Stimulated activated CD4-positive, alpha-beta T cell treated with anti-CD3 and anti-CD28 coated beads, Interleukin-4, amount 100 ng/mL, for 24 hours (primary cell): ENCODE measurements at places on chromosomes 1 and 21.

DNA sequence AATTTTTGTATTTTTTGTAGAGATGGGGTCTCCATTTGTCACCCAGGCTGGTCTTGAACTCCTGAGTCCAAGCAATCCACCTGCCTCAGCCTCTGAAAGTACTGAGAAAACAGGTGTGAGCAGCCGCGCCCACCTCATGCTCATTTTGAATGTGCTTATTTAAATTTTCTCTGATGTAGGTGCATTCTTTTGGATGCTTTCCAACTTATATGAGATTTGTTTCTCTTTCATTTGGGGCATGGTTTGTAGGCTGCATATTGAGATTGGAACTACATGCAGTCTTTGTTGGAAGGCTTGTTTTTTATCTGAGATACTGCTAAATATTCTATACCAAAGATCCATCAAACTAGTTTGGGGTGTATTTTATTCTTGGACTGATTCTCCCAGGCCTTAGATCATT is 81.0 kb upstream of the IVNS1ABP start:
- no peak for DNase-seq

GRCh38 chr21:35682904-35683549 is 377.3 kb downstream of the SETD4 start:
- no peak for DNase-seq

- DNase-seq: no peak
Observed at GRCh38 chr1:188295157-188295556, 1466.4 kb downstream of the PLA2G4A start.

- no peak for DNase-seq
Observed at GRCh38 chr21:42222386-42222785, 3.4 kb downstream of the ABCG1 start.

DNA sequence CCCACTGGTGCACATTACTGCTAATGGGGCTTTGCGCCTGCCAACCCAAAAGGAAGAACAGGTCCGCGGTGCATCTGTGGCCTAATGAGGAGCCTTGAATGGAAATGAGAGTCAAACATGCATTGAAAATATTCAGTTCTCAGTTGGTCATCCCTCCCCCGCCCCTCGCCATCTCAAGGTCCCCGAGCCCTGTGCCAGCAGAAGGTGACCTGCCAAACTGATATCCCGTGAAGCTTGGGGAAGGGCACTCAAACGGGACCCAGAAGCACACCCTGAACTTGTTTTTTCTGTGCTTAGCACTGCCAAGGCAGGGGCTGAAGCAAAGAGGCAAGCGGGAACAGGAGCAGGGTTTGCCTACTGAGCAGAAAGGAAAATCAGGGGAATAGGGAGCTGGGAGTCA is 67.9 kb upstream of the ZNF648 start:
- no peak for DNase-seq

GRCh38 chr1:82899017-82899416 is 1098.3 kb downstream of the ADGRL2 start:
- no peak for DNase-seq

- no peak for DNase-seq
Observed at GRCh38 chr21:23475281-23476219, 2131.7 kb downstream of the MRPL39 start.

DNA sequence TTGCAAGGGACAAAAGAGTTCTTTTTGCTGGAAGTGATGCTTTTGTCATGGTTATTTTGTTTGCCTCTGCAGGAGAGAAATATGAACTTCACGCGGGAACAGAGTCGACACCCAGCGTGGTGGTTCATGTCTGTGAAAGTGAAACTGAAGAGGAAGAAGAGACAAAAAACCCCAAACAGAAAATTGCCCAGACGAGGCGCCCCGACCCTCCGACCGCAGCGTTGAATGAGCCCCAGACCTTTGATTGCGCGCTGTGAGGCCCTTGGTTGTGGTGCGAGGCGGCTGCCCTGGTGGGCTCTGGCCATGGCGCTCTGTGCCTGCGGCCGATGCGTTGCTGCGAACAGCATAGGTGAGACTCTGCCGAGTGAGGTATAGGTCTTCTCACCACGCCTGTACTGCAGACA is 20.9 kb upstream of the NCMAP start:
- peak; percentile 77 for DNase-seq

GRCh38 chr21:35340273-35340672 is 291.2 kb upstream of the RUNX1 start:
- no peak for DNase-seq

- no peak for DNase-seq
Observed at GRCh38 chr1:165678509-165678908, 19.9 kb downstream of the ALDH9A1 start.

DNA sequence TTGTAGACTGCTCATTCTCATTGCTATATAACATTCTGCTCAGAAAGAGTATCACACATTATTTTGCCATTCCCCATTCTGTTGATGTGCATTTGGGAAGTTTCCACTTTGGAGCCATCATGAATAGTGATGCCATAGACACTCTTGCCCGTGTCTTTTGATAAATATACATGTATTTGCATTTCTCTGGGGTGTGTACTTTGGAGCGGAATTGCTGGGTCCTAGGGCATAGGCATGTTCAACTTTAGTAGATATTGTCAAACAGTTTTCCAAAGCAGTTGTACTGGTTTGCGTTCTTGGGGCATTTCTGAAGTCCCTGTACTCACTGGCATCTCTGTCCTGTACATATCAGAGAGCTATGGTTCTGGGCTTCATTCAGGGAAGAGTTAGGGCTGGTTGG is 52.1 kb downstream of the PIK3CD start:
- no peak for DNase-seq

DNA sequence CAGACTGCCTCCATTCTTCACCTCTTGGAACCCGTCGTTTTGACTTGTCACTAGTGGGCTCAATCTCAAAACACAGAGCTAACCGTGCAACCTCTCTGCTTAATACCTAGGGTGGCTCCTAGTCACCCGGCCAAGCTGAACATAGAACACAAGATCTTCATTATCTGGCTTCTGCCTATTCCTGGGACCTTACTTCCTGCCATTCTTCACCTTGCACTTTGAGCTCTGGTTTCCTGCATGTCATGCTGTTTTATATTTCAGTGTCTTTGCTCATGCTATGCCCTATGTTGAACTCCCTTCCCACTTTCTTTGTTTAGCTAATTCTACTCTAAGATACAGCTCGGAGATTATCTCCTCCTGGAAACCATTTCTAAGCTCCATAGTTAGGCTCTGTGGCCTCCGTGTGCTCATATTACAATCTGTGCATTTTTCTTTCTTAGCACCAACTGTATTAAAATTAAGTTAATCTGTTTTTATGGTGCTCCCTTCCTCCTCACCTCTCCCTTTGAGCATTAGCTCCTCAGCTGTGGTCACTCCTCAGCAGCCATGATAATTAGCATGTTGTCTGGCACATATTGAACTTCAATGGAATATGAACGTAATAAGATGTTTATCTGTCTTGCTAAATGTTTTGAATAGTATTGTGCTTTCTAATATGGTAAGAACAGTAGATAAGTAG is 13.1 kb downstream of the GPSM2 start:
- DNase-seq: no peak

- DNase-seq: no peak
Observed at GRCh38 chr1:9326596-9326995, 33.9 kb downstream of the SPSB1 start.

DNA sequence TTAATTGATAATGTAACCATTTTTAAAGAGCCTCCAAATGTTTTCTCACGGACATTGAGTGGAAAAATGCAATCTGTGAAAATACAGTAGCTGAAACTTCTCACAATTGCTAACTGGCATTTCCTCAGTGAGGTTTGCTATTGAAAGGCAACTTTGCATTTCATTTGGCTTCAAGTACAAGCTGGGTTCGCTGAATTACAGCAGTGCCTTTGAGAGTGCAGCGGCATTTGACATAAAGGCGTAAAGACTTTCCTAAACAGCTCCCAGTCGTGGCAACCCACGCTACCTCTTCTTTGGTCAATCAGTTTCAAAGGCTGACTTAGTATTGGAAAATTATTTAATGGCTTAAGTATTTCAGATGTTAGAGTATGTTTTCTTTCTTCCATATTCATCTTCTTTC is 39.3 kb upstream of the ZBTB18 start:
- DNase-seq: no peak

DNA sequence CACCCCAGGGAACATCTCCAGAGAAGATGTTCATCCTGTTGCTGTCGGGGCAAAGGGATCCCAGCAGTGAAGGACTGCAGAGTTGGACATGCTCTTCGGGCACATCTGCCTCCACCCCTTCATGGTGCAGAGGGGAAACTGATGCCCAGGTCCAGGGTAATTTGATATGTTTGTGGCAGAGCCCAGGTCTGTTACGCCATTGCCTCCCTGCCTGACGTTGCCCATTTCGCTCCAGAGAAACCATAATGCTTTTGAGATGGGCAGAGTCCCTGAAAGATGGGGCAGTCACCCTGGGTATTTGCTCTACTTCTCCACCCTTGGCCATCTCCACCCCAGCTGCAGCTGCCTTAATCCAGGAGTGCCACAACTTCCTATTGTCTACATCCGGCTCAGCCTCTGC is 290.4 kb upstream of the POU3F1 start:
- no peak for DNase-seq

- no peak for DNase-seq
Observed at GRCh38 chr1:154971341-154971998, 923 bp upstream of the SHC1 start.

- DNase-seq: no peak
Observed at GRCh38 chr1:45243476-45244343, 37.3 kb upstream of the ZSWIM5 start.

DNA sequence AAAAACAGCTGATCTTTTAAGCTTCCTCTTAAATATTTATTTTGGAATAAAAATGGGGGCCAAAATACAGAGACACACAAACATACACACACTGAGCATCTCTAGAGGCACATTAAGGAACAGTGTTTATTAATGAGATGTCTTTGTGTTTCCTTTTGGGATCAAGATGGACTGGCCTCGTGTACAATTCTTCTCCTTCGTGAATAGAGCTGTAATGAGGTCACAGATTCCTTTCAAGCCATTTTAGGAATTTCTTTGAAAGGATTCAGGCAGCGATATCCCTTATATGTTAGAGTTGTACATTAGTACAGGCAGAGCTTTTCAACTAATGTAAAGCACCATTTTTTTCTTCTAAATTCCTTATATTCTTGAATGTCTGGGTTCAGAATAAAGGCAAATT is 295.7 kb downstream of the CHRM3 start:
- DNase-seq: no peak

DNA sequence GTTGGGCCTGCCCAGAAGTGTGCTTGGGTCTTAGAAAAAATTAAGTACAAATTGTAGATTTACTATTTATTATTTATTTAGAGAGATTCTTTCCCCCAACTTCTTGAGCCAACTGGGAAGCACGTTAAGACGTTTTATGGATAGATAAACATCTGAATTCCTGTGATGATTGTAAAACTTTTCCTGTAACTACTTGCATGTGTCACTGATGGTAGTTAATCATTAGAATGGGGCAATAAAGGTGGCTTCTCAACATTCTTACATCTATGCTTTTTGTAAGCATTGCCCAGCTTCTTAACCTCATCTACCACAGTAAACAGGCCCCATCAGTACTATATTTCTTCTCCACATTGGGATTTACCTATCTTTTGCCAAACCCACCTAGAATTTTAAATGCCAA is 559.8 kb downstream of the LMO4 start:
- DNase-seq: no peak

DNA sequence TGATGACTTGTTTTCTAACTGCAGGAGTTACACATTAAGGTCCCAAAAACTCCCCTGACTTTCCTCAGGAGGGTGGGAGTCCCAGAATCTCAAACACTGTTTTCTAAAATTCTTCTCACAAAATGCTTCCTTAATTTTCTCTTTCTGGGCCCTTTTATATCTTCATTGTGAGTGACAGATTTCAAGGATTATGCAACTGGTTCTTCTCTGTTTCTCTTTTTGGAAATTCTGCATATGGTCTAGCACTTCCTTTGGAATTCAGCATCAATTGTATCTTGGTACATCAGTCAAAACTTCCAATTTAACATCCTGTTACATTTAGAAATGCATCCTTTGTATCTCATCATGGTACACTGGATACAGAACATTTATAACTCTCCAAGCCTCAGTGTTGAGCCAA is 59.7 kb downstream of the LMO4 start:
- no peak for DNase-seq
